ENCODE measurements at places on chromosomes 1 and 21.

- H3K4me3 ChIP-seq = no peak overlapping the region
- DNase-seq = no peak
- H3K27me3 ChIP-seq = peaks cover 92% of the 10 kb centered on the region
Measured at GRCh38 chr1:18486195-18486594, 5.5 kb downstream of the KLHDC7A start.

- no peaks in the 10 kb centered on the region for H3K27me3 ChIP-seq
Measured at GRCh38 chr1:41013024-41013423, 8.5 kb downstream of the SLFNL1 start.

DNA sequence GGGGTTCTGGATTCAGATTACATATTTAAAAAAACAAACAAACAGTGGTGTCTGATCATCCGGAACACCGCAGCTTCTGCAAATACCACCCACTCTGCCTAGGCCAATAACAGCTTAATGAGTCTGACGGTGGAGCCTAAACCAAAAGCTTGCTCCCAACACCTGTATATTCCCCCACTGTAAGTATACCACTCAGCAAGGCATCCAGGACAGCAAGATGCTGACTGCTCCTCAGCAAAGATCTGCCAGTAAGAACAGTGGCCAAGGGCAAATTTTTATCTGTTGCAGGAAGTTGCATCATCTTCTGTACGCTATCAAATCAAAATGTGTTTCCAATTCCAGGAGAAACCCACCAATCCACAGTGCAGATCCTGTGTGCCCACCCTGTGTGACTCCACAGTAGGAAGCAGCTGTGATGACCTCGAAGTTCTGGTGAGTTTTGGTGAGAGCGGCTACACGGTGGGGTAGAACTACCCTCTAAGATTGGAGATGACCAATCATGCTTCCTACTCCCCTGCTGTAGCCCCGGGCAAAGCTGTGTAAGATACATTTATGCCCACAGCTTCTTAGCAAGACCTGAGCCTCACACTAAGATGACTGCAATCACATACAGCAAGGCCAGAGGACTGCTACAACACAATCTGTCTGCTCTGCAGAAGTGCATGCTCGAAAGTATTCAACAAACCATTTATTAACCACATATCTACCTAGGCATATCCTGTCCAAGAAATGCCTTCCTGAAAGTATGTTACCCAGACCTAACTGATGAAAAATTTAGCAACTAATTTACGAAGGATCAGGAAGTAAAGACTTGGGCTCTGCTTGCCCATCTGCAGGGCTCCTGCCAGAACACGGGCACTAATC is 30.5 kb downstream of the SIPA1L2 start:
- H3K27me3 ChIP-seq = no peaks in the 10 kb centered on the region
- no peak overlapping the region for H3K27ac ChIP-seq
- no peaks in the 10 kb centered on the region for H3K36me3 ChIP-seq
- DNase-seq = peak; percentile 61
- H3K4me3 ChIP-seq = no peak overlapping the region

- H3K27me3 ChIP-seq = no peaks in the 10 kb centered on the region
- DNase-seq = peak; percentile 76
- H3K36me3 ChIP-seq = no peaks in the 10 kb centered on the region
- peak overlapping the region; percentile 46 for H3K4me3 ChIP-seq
Measured at GRCh38 chr1:79441238-79441637, 434.7 kb upstream of the ADGRL4 start.

GRCh38 chr1:86731416-86731815 is 27.0 kb downstream of the SH3GLB1 start:
- 0 out of 2 replicates have a peak, but pooled peaks cover 6% of the 10 kb centered on the region for H3K36me3 ChIP-seq
- H3K4me1 ChIP-seq = no peaks in the 10 kb centered on the region
- no peak overlapping the region for H3K4me3 ChIP-seq
- no peak for DNase-seq
- H3K27ac ChIP-seq = no peak overlapping the region
- no peaks in the 10 kb centered on the region for H3K27me3 ChIP-seq

DNA sequence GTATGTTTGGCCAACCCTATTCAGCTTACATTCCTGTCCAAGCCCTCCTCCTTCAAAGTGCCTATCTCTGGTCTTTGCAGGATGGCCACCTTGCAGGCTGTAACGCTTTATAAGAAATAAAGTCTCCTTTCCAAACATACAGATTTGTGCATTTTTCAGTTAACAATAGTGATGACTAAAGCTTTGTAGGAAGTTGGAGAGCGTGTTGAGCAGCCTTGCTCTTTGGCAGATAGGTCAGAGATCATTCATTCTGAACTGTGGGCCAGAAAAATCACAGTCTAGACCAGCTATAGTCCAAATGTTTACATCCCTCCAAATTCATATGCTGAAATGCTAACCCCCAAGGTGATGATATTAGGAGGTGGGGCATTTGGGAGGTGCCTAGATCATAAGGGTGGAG is 34.0 kb upstream of the FAM89A start:
- no peak overlapping the region for H3K4me3 ChIP-seq
- H3K27me3 ChIP-seq = no peaks in the 10 kb centered on the region
- no peak overlapping the region for H3K27ac ChIP-seq
- H3K36me3 ChIP-seq = no peaks in the 10 kb centered on the region
- no peaks in the 10 kb centered on the region for H3K4me1 ChIP-seq

DNA sequence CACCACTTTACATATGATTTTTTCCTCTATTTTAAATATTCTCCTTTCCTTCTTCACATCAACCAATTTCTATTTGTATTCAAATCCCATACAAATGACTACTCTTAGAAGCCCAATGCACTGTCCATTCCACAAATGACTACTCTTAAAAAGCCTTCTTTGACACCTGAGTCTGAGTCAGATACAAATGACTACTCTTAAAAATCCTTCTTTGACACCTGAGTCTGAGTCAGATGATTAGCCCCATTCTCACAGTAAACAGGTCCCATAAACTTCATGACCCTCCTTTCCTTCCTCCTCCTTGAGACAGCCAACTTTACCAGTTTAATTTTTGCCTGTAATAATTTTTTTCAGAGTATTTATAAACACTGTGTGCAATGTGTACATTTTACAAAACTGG is 231.3 kb upstream of the USP25 start:
- DNase-seq = no peak
- H3K4me1 ChIP-seq = no peaks in the 10 kb centered on the region
- no peak overlapping the region for H3K27ac ChIP-seq
- no peaks in the 10 kb centered on the region for H3K36me3 ChIP-seq
- no peaks in the 10 kb centered on the region for H3K27me3 ChIP-seq

- no peaks in the 10 kb centered on the region for H3K4me1 ChIP-seq
- DNase-seq = no peak
- no peaks in the 10 kb centered on the region for H3K27me3 ChIP-seq
- H3K4me3 ChIP-seq = no peak overlapping the region
Measured at GRCh38 chr21:44306936-44307704, 7.3 kb downstream of the PFKL start.

GRCh38 chr1:26297057-26297790 is 9.2 kb downstream of the UBXN11 start:
- H3K4me1 ChIP-seq = no peaks in the 10 kb centered on the region
- no peak overlapping the region for H3K27ac ChIP-seq
- H3K36me3 ChIP-seq = no peaks in the 10 kb centered on the region
- DNase-seq = no peak

GRCh38 chr21:15617964-15618363 is 111.8 kb upstream of the USP25 start:
- no peaks in the 10 kb centered on the region for H3K36me3 ChIP-seq
- no peak overlapping the region for H3K27ac ChIP-seq
- no peak for DNase-seq
- no peaks in the 10 kb centered on the region for H3K27me3 ChIP-seq
- H3K4me3 ChIP-seq = no peak overlapping the region

- H3K4me1 ChIP-seq = peaks cover 28% of the 10 kb centered on the region
- no peak for DNase-seq
- H3K36me3 ChIP-seq = no peaks in the 10 kb centered on the region
Measured at GRCh38 chr1:160781186-160781766, 14.7 kb upstream of the LY9 start.

GRCh38 chr1:76428028-76428427 is 353.5 kb downstream of the ST6GALNAC3 start:
- no peaks in the 10 kb centered on the region for H3K36me3 ChIP-seq
- 0 out of 2 replicates have a peak, but pooled peaks cover 5% of the 10 kb centered on the region for H3K4me1 ChIP-seq
- DNase-seq = no peak
- H3K4me3 ChIP-seq = no peak overlapping the region
- no peak overlapping the region for H3K27ac ChIP-seq
- no peaks in the 10 kb centered on the region for H3K27me3 ChIP-seq

GRCh38 chr1:209705033-209705598 is 470 bp downstream of the HSD11B1 start:
- no peaks in the 10 kb centered on the region for H3K36me3 ChIP-seq
- peaks cover 18% of the 10 kb centered on the region for H3K4me1 ChIP-seq
- no peaks in the 10 kb centered on the region for H3K27me3 ChIP-seq
- DNase-seq = no peak
- H3K27ac ChIP-seq = no peak overlapping the region

DNA sequence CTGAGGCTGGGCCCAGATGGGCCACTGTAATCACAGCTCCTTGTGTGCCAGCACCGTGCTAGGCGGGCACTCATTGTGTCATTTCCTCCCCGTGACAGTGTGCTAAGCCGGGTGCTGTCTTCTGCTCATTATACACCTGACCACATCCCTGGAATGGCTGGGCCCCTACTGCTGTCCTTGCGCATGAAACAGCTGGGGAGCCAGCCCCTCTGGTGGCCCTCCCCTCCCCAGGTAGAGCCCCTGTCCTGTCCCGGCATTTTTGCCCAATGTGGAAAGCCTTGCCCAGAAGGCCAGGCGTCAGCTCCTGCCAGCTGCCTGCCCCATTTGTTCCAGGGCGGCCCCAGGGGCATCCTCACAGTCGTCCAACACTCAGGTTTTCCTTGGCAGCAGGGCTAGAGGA is 107.4 kb upstream of the CASZ1 start:
- no peak overlapping the region for H3K27ac ChIP-seq
- H3K27me3 ChIP-seq = peaks cover 98% of the 10 kb centered on the region
- H3K4me3 ChIP-seq = no peak overlapping the region
- no peaks in the 10 kb centered on the region for H3K4me1 ChIP-seq

DNA sequence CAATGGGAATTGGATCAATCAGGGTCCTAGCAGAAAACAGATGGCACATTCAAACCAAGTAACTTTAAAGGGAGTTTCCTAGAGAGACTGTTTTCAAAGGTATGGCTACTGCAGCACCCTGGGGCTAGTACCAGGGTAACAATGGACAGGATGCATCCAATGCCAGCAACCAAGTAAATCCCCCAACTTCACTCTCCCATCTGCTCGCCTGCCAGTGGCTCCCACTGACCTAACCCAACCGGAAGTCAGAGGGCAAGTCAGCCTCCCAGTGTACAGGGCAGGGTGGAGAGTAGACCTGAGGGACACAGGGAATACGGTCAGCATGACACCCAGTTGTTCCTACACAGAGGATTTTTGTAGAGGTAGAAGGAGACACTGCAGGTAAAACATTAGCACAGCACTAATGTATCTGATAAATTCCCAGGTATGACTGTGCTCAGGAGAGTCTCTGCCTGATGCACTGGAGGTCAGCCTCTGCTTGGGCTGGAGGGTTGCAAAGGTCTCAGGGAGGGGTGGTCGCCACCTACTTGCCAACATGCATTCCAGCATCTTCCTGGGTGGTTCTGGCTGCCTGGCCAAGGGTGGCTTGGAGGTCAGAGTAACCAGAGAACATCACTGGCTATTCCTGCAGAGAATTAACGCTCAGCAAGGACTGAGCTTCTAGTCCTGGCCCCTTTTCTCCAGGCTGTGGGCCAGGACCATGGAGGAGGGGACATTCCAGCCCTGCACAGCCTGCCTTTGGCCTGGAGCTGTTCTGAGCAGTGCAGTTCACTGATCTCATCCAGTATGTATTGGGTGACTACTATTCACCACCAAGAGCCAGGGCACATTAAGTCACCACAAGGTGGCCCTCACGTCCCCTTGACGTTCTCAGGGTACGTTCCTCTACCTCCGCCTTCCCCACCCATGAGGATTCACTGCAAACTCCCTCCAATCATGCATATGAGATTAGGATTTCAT is 5.1 kb upstream of the GJA4 start:
- DNase-seq = peak; percentile 14
- no peaks in the 10 kb centered on the region for H3K36me3 ChIP-seq
- H3K4me1 ChIP-seq = peaks cover 5% of the 10 kb centered on the region
- no peak overlapping the region for H3K27ac ChIP-seq
- H3K27me3 ChIP-seq = peaks cover 69% of the 10 kb centered on the region

DNA sequence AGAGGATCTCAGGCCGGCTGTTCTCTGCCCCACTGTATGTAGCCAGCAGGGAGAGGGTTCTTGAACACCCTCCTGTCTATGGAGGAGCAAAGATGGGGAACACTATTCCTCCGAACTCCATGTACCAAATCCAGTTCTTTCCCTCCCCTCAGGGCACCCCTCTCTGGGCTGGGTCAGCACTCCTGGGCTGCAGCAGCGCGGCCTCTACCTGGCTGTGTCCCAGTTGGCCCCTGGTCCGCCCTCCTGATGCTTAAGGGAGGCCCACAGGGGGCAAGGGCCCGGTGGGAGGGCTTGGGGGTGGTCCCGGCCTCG is 471 bp upstream of the ADPRS start:
- H3K27me3 ChIP-seq = no peaks in the 10 kb centered on the region
- peak overlapping the region; percentile 100 for H3K4me3 ChIP-seq
- DNase-seq = no peak
- no peaks in the 10 kb centered on the region for H3K36me3 ChIP-seq

DNA sequence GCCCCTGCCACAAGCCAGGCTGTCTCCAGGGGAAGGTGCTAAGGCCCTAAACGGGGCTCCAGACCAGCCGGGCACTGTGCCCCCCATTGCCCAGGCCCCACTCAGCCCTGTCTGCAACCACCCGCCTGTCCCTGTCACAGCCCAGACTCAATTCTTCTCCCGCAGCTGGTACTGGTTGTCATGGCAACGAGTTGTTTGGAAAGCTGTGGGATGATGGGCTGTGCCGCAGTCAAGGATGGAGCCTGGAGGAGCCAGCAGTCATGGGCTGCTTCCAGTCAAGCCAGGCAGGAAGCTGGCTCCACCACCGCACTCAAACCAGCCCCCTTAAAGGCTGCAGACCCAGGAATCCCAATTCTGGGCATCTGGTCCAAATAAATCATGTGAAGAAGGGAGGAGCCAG is 4.2 kb downstream of the SPOCD1 start:
- H3K36me3 ChIP-seq = no peaks in the 10 kb centered on the region
- peaks cover 6% of the 10 kb centered on the region for H3K27me3 ChIP-seq
- no peak overlapping the region for H3K27ac ChIP-seq
- 0 out of 2 replicates have a peak, but pooled peaks cover 3% of the 10 kb centered on the region for H3K4me1 ChIP-seq

DNA sequence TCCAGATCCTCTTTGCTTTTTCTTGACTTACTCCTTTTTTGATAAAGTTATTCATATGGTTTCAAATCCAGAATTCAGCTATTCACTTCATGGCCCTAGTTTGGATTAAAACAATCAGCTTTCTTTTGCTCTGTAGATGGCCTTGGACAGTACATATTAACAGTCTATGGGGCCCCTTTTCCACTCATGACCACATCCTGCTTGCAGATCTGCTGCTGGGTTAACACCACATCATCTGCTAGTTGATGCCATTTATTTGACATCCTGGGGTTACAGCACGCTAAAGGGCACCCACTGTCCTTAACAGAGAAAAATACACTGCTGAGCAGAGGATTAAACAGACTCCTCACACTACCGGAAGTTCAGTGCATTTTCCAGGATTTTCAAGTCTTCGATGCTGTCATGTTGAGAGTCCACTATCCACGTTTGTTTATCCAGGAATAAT is 941 bp upstream of the IFI16 start:
- H3K4me1 ChIP-seq = peaks cover 20% of the 10 kb centered on the region
- peak; percentile 63 for DNase-seq
- peak overlapping the region; percentile 74 for H3K4me3 ChIP-seq
- no peak overlapping the region for H3K27ac ChIP-seq
